ENCODE measurements at places on chromosomes 2 and 18.

DNA sequence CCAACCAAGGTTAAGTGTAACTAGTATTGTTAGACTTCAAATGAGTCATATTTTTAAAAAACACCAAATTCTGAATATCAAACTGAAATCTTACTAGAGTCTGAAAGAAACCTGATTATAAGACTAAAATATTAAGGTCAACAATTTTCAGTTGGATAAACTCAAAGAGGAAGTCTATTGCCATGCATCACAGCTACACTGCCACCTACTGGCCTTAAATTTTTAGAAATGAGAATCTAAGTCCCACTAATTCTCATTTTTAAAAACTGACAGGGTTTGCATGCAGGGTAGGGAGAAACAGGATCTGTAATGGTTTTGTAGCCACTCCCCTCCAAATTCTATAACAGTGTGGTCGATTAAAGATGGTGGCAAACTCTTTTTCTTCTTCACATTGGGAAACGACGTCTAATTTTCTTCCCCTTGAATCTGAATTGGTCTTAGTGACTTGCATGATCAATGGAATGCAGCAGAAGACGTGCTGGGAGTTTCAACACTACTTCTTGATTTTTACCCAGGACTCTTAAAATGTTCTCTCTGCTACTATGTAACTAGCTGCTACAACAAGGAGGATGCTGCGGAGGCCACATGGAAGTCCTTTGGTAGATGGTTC lies 176.1 kb upstream of the SESTD1 start:
- DNase-seq = peak; percentile 52

GRCh38 chr2:120344214-120344975 lies 1.5 kb upstream of the INHBB start:
- DNase-seq = no peak

DNA sequence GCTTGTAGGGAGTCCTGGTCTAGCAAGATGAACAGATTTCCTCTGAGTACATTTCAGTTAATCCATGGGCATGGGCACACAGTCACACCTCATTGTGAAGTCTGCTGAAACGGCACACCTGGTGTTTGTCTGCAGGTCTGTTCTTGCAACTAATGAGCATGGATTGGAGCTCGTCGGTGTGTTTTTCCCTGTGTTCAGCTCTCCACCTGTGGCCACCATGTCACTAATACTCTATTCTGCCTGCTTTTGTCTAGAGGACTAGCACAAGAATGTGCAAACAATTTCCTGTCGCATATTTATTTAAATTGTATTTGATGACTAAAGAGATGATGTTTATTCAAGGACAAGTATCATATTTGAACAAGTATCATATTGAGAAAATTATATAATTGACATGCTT lies 24.5 kb upstream of the PPP4R1 start:
- DNase-seq = no peak

DNA sequence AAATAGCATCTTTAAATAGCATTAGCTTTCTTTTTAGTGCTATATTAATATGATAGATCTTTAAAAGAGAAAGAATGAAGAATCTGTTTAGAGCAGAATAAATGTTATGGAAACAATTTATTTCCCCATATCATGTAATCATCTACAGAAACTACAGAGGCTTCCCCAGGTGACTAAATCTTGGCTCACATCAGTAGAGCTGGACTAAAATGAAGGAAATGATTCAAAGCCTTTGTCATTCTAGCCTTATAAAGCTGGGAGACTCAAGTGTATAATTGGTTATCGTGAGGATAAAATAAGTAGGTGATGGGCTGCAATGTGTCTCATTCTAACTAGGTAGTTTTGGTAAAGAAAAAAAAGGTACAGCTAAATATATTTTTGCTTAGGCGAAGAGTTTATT lies 83.2 kb upstream of the UNC80 start:
- DNase-seq = peak; percentile 40

GRCh38 chr2:232321156-232321816 lies 57.3 kb upstream of the ALPP start:
- DNase-seq = no peak

DNA sequence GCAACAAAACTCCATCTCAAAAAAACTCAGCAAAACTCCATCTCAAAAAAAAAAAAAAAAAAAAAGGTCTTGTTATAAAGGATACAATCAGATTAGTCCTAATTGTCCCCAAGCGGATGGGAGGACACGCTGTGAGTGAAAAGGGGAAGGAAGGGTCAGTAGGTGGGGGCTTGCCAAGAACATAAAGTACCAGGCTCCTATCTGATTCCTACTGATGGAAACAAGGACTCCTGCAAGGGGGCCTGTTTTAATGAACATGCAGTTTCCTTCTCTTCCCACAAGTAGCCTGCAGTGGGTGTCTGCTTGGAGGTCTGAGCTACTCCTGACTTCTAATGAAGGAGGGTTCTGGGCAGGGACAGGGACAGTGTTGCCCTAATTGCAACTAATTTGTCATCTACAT lies 7.9 kb downstream of the SCG2 start:
- DNase-seq = no peak

GRCh38 chr2:144715992-144716391 lies 196.1 kb upstream of the ZEB2 start:
- DNase-seq = no peak

GRCh38 chr2:128562471-128563347 lies 244.0 kb upstream of the HS6ST1 start:
- DNase-seq = no peak

GRCh38 chr2:4780679-4781078 lies 911.5 kb upstream of the SOX11 start:
- DNase-seq = no peak

GRCh38 chr2:11127761-11128160 lies 27.5 kb upstream of the SLC66A3 start:
- no peak for DNase-seq

DNA sequence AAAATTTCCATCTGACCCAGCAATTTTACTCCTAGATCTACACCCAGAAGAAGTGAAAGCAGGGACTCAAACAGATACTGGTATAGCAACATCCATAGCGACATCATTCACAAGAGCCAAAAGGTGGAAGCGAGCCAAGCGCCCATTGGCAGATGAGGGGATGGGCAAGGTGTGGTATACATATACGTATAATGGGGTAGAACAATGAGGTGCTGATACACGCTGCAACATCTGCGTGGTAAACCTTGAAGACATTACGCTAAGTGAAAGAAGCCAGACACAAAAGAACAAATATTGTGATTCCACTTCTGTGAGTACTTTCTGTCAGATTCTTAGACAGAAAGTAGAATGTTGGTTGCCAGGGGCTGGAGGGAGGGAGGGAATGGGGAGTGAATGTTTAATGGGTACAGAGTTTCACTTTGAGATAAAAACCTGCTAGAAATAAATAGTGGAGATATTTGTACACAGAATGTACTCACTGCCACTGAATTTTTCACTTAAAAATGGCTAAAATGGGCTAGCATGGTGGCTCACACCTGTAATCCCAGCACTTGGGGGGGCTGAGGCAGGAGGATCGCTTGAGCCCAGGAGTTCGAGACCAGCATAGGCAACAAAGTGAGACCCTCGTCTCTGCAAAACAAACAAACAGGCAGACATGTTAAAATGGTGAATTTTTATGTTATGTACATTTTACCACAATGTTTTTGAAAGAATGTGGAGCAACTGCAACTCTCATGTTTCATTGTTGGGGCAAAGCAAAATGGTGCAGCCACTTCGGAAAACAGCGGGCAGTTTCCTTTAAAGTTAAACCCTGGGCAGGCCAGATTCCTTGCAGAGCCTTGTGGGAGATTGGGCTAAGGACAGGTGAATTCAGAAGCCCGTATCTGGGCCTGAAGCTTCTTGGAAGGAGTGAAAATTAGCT lies 103.4 kb upstream of the MYCN start:
- no peak for DNase-seq

DNA sequence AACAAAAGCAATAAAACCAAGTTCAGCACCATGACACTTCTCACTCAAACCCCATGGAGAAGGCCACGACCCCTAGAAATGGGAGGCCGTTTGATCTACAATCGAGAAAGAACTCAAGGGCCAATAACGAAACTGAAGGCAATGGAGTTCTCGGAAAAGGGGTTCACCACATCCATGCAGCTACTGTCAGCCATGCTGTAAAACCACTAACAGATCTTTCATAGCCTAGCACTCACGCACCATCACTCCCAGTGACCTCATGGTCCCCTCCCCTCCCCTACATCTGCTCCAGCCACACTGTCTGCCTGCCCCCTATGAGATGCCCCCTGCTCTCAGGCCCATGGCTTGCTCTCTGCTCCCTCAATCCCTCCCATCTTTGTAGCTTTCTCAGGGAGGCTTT lies 135.3 kb downstream of the TMEM163 start:
- no peak for DNase-seq

DNA sequence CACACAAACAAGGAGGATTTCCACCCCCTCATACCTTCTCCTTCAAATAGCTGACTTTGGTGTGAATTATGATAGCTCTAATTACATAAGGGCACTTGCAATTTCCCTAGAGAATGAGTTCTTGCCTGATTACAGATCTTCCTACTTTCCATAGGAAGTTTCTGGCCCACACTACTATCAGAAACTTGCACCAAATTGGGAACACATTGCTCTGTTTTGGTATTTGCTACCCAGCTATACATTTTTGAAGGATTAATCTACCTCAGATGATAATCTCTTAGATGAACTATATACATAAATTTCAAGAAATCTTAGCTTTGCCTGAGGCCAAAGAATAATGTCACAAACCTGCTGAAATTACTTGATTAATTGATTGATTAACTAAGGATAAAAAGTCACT lies 4.9 kb downstream of the DCC start:
- no peak for DNase-seq

DNA sequence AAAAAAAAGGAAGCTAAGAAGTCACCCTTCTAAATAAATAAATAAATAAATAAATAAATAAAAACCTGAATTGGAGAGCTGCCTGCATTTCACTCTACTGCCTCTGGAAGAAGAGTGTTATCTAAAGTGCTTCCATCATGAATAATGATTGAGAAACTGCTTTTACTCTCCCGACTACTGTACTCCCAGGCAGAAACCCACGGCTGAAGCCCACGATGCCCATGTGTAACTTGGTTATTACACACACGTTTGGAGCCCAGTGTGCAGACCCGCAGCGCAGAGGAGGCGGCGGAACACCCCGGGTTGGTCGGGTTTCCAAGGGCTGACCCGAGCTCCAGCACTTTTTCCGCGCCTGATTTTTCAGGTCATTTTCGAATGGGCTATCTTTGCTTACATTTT lies 697 bp upstream of the SPATS2L start:
- peak; percentile 55 for DNase-seq

DNA sequence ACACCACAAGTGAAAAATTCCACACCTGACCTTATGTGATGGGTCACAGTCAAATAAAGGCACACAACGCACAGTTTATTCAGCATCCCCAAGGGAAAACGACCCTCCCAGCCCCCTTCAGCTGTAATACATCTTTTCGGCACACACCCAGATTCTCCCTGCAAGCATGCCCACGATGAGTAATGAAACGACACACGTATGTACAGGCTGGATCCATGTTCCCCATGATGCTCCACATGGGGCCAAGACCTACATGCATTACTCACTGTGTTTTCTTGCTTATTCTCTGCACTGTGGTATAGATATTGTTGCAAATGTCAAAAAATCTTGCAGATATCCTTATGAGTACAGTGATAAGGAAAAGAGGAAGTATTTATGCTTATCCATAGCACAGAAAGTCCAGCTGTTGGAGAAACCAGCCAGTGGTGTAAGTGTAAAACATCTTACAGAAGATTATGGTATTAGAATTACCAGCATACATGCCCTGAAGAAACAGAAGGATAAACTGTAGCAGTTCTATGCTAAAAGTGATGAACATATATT lies 32.5 kb upstream of the SGPP2 start:
- DNase-seq = no peak

DNA sequence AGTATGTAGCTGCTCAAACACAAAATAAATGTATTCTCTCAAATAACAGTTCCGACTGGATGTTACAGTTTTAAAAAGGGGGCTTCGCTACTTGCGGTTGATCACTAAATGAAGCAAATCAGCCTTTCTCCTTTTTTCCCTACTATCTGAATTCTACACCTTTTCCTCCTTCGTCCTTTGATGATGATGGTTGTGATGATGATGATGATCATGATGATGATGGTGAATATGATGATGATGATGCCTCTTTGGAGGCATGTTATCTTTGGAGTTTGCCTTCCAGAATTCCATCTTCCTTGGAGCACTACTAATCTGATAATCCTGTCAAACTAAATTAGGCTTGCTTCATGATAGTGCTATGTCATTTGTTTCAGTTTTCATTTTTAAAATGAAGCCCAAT lies 1073.3 kb downstream of the SOCS6 start:
- DNase-seq = no peak

GRCh38 chr2:10109311-10109710 lies 13.2 kb upstream of the RRM2 start:
- DNase-seq = no peak

- DNase-seq = no peak
These were observed 125.7 kb upstream of the CCDC195 start for GRCh38 chr2:224841910-224842309.

DNA sequence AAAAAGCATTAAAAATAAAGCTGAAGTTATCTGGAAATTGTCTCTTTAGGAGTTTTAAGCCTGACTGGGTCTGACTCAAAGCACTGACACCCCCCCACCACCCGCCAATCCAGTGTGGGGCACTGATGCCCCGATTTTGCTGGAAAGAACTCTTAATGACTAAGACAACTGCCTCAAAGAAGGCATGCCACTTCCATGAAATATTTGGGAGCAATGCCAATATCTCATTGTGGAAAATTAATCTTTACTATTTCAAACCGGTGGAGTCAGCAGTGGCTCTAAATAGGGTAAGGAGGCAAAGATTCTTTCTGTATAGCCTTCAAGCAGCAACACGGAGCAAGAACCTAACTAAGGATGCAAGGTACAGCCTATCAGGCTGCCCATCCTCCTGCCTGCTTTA lies 4.5 kb downstream of the FKBP7 start:
- DNase-seq = peak; percentile 72

DNA sequence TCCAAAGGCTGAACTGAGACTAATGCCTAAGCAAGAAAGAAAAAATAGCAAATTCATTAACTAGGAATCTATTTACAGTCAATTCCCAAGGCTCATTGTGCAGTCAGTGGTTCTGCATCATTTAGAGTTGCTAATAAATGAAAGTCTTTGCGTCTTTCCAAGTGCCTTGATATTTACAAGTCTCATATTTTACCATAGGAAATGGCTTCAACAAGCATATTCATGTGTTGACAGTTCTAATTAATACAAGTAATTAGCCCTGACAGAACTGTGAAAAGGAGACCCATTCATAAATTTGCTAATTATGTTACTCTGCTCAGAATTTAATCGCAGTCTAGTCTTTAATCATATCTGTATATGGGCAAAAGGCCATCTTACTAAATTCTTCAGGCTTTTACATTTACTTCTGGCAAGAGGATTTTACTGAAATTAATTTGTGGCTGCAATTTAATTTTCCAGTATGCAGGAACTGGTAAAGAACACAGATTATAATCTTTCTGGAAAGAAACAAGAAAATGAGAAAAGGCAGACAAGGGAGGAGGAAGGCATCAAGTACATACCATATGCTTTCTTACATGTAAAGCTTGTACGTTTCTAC lies 126.4 kb downstream of the RHBDD1 start:
- no peak for DNase-seq

DNA sequence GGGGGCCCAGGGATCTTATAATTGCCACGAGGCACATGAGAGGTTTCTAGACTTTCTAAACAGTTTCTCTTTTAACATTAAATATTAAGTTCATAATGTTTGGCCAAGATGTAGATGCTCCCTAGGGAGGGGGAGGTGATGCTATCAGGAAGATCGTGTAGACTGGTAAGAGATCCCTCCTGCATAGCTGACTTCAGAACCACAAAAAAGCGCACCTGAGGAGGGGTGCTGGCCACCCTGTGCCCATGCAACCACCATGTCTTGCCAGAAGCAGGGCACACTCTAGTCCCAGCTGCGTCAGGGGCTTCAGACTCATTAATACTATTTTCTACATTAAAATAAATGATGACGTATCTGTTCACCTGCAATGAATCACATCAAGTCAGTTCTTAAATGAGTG lies 103.4 kb upstream of the SLC35G4 start:
- no peak for DNase-seq

All from ACHN (cell line).